ENCODE measurements at places on chromosomes 12 and 14.

GRCh38 chr14:52014601-52015267 is 25.4 kb downstream of the RTRAF start:
- peak; percentile 30 for DNase-seq

GRCh38 chr12:110233212-110233903 is 47.7 kb upstream of the ATP2A2 start:
- DNase-seq: no peak

DNA sequence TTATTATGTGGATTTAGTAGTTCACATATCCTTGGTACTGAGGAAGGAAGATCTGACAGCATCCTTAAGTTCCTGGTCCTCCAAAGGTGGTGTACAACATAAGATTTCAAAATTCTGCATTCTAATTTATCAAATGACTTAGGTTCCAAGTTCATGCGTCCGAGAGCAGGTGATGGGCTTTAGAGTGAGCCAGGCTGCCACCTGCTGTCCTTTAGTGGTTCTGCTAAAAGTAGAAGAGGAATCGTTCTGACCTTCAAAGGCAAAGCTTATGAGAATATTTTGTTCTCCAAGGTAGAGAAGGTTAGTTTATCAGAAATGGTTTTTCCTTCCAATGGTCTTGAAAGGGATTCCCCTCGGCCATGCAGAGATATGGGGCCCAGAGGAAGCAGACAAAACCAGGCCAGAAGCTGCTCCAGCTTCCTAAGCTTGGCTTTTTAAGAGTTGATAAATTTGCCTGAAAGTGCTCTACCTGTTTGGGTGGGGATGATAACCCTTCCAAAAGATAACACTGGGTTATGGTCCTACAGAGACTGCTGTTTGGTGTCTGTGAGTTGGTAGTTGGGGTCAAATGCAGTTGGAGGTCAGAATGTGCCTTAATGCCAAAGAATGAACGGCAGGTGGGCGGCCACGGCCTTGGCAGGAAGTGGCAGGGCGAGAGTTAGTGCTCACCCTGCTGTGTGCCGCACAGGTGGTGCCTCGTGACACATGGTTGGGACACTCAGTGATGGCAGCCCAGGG is 29.1 kb upstream of the LRTM2 start:
- DNase-seq: peak; percentile 81

GRCh38 chr12:41683023-41683422 is 461.7 kb downstream of the GXYLT1 start:
- no peak for DNase-seq

GRCh38 chr12:58570411-58570810 is 349.9 kb downstream of the LRIG3 start:
- no peak for DNase-seq

DNA sequence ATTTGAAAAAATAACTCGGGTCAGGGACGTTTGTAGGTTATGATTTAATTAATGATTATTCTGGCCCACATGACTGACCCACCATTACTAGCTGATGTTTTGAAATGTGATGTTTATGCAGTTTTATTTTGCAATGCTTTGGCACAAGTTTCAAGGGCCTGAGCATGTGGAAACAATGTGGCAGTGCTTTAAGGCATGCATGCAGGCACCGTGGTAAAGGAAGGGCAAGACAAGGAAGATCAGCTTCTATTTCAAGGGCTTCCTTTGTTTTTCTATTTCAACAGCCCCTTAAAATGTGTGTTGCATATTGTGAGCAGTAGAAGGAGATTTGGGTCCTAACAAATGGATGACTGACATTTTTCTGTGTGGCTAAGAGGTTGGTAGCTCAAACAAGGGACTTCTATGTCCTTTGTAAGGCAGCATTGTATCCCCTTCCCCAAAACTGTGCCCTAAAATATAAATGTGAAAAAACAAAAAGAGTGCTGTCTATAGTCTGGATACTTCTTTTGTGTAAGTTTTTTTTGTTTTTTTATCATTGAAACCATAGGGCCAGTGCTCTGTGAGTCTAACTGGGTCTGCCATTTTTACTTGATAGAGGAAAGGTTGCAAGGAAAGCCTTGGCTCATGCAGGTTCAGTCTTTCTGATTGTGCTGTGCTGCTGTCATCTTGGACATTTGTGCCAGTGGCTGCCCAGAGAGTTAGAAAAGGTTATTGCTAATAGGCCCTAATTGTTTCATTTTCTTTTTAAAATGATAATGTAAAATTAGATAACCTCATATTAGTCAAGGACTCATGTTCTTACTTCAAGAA is 103.5 kb downstream of the FGD4 start:
- DNase-seq: no peak

DNA sequence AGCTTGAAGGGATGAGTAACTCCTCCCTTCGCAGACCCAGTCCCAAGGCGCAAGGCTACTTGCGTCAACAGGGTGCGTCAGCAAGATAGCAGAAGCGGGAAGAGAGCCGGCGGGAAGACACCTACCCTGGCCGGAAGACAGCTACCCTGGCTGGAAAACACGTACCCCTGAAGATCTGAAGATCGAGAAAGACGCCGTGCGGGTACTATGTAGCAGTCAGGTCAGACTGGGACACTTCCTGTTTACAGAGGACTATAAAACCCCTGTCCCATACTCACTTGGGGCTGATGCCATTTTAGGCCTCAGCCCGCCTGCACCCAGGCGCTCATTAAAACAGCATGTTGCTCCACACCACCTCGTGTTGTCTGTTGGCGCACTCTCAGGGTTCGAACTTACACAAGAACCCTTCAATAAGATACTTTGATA is 80.9 kb downstream of the ABCD2 start:
- no peak for DNase-seq
